ENCODE measurements at places on chromosomes 7 and 10. TPM values are rescaled to one million over a fixed set of nuclear protein-coding genes. Genes with fewer than 3 reads are reported as not detected.

DNA sequence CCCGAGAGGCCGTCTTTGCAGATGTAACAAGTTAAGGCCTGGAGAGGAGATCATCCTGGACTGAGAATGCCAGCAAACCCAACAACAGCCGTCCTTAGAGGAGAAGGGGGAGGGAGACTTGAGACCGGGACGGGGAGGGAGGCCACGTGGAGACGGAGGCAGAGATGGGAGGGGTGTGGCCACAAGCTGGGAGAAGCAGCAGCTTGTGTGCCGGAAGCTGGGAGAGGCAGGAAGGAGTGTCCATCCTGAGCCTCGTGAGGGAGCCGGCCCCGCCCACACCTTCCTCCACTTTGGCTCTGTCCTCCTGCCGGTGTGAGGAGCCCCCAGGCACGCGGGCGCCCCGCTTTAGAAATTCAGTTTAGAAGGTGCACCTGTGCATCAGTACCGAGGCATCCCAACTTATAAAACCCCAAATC lies 95.7 kb downstream of the DNAJB6 start:
- peak; percentile 53 for DNase-seq

- DNase-seq: no peak
Measured at GRCh38 chr10:82068501-82068900, 193.5 kb downstream of the NRG3 start.

- DNase-seq: no peak
Measured at GRCh38 chr7:137836113-137836509, 10.7 kb downstream of the DGKI start.

TMEM213 gene
- not detected for total RNA-seq

CALML5 gene
- not detected for total RNA-seq

C7orf25 gene
- total RNA-seq: 1.9 TPM

OPN1SW gene
- not detected for total RNA-seq

UCMA gene
- total RNA-seq: not detected

Data from psoas muscle (tissue), 8 donors.